ENCODE measurements at places on chromosomes 7 and 10.

DNA sequence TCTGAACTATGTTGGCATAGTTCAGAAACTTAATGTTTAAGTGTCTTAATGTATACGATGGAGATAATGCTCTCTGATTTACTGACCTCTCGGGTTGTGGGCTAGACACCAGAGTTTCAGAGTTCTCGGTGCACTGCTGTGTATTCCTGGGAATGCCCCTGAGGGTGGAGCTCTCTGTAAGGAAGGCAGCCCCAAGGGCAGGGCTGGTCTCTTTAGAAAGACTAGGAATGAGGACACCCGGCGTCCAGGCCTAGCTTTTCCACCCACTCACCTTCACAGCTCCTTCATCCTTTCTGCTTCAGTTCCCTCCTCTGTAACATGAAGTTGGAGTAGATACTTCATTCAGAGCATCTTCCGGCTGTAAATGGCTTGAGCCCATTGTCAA, 536.6 kb upstream of the GALNT17 start:
- DNase-seq = no peak

- DNase-seq = no peak
Observed at GRCh38 chr10:89475591-89475998, 59.8 kb downstream of the SLC16A12 start.

- no peak for DNase-seq
Observed at GRCh38 chr7:82015751-82016150, 245.9 kb upstream of the HGF start.

DNA sequence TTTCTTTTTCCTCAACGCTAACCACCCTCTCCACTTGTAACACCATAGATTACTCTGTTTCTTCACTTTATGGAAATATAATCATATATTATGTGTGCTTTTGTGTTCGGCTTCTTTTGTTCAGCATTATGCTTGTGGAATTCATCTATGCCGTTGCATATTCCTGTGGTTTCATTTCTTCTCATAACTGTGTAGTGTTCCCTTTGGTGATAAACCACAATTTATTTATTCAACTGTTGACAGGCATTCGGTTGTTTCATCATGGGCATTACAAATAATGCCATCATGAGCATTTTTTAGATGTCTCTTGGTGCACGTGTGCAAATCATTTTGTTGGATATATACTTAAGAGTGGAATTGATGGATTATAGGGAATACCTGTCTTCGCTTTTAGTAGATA, 12.1 kb downstream of the AVL9 start:
- no peak for DNase-seq

DNA sequence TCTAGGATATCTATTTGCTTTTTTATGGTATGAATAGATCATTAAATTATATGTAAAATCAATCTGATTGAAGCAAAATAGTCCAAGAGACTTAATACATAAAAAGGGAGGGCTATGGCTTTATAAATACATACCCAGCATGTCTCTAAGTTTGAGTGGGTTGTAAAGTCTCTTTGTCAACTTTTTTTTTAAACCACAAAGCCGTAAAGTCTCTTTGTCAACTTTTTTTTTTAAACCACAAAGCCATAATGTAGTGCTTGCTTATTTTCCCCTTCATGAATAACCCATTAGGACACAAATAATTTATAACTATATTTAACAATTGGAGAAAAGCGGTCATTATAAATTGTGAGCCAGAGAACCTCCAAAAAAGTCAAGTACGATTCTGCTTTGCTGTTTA, 5.7 kb downstream of the HECTD2 start:
- DNase-seq = no peak

- no peak for DNase-seq
Observed at GRCh38 chr10:130224228-130224627, 88.0 kb downstream of the GLRX3 start.

DNA sequence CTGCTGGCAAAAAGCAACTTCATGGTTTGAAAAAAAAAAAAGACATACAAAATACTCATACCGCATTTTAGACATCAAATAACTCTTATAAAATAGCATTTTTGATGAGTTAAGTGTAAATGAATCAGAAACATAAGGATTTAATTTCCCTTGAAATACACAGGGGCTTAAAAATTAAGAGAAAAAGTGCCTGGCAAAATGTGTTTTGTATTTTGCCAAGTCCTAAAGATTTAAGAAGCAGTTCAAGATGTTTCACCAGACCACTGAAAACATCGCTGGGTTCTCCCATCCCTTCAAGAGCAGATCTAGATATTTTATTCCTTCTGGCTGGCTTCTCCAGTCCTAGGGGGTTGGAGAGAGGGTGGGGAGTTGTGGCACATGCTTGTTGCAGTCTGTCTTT, 396.4 kb downstream of the INHBA start:
- no peak for DNase-seq

GRCh38 chr7:157678501-157678900, 341.7 kb downstream of the DNAJB6 start:
- DNase-seq = no peak

DNA sequence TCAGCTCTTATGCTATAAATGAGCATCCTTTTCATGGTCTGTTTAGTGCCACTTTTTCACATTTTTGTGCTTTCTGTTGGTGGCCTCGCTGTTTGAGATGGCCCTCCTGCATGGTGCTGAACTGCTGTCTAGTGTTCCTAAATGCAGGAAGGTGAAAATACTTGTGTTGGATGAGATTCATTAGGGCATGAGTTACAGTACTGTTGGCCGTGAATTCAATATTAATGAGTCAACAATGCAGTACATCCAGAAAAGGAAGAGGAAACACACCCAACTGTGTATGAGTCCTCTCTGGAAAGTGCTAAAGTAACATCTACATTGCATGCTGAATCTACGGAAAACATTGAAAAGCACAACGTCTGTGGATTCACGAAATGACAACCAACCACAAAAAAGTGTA, 124.0 kb downstream of the HERPUD2 start:
- DNase-seq = no peak

DNA sequence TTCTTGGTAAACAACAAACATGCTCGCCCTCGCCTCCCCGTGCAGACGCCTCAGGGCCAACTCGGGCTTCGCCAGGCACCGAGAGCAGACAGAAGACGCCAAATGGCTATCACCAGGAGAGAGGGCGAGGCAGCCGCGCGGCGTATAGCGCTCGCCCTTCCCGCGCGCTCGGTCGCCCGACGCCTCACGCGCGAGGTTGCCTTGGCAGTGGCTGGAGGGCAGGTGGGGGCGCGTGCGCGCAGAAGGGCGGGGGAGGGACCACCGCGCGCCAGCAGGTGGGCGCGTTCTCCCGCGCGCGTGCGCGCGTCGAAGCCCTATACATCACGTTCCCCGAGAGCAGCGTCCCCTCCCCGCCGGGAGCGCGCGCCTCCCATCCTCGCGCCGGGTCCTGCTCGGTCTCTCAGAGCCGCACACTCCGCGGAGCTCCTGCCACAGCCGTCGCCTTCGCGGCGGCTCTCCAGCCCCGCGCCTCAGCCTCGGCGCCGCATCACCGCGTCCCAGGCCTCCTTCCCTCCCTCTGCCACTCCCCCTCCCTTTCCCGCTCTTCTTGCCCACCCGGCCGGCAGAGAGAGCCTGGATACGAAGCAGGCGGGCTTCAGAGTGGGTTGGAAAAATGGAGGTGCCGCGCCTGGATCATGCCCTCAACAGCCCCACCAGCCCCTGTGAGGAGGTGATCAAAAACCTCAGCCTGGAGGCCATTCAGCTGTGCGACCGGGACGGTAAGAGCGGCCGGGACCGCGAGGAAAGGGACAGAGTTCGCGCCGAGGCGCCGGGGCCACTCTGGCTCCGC, at the start of gene PHYHIPL:
Gene PHYHIPL (plus strand): TSS at position 403 of the 790 bp plus-strand sequence. CDS start 211 bp downstream, at position 614.
- DNase-seq = no peak

DNA sequence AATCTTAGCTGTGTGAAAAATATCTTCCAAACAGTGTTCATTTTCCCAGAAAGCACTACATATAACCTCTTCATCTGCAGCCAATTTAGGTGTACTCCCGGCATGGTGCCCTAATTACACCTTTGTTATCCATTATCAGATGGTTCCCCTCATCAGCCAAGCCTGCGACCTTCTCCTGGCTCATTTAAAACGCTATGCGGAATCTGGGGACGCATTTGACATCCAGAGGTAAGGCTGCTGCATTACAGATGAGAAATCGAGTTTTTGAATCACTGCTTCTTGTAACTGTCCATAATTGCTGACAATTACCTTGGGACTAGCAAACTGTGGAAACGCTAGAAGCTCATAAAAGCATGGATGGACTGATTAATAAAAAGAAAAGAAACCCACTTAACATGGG, 109.5 kb downstream of the PARP12 start:
- no peak for DNase-seq

DNA sequence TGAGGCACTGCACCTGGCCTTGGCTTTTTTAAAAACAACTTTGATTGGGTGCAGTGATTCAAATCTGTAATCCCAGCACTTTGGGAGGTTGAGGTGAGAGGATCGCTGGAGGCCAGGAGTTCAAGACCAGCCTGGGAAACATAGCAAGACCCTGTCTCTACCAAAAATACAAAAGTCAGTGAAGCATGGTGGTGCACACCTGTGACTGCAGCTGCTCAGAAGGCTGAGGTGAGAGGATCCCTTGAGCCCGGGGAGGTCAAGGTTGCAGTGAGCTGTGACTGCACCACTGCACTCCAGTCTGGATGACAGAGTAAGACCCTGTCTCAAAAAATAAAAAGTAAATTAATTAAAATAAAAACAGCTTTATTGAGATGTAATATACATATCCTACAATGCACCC, 84.9 kb downstream of the NPTX2 start:
- no peak for DNase-seq

DNA sequence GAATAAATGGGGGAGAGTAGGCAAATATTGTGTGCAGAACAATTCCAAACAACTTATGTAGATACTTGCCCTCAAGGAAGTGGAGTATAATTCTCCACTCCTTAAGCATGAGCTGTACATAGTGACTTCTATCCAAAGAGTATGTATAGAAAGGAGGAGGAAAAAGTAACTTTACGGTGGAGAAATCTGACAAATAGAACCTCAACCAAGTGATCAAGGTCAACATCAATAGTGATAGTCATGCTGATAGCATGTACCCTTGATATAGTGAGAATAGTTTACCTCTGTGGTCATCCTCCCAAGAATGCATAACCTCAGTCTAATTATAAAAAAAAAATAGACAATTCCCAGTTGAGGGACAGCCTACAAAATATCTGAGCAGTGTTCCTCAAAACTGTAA, 89.1 kb upstream of the NANOS1 start:
- DNase-seq = no peak

DNA sequence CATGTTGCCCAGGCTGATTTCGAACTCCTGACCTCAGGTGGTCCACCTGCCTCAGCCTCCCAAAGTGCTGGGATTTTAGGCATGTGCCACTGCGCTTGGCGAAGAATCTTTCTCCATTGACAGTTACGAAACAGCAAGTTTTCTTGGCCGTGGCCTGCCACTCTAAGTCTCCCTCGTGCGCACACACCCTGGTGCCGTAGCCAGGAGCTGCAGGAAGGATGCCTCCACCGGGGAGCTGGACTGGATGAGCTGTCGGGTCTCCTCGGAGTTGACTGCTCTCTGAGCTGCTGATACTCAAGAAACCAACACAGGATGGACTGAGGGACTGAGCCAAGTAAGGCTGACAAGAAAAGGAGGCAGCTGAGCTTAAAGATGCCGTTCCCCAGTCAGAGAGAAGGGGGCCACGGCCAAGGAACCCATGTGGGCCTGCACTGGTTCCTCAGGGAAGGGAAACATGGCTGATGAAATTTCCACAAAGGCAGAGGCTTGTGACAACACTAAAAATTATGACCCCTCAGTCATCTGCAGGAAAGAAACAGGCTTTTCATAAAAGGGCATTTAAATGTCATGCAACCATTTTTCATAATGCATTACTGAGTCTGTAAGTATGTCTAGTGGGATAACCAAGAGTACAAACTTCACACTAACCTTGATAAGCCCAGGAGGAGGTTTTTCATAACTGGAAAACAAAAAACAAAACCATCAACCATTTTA, 27.7 kb upstream of the FKBP9 start:
- no peak for DNase-seq

- DNase-seq = no peak
Observed at GRCh38 chr10:113620936-113621335, 42.9 kb downstream of the NRAP start.

GRCh38 chr10:13973742-13974141, 357.0 kb downstream of the FRMD4A start:
- DNase-seq = no peak

GRCh38 chr10:78754269-78755062, 314.3 kb upstream of the ZMIZ1 start:
- no peak for DNase-seq
